ENCODE measurements at places on chromosomes 7 and 10.
A peak's percentile ranks its signal among the peaks of the same experiment; 100 is the strongest.

DNA sequence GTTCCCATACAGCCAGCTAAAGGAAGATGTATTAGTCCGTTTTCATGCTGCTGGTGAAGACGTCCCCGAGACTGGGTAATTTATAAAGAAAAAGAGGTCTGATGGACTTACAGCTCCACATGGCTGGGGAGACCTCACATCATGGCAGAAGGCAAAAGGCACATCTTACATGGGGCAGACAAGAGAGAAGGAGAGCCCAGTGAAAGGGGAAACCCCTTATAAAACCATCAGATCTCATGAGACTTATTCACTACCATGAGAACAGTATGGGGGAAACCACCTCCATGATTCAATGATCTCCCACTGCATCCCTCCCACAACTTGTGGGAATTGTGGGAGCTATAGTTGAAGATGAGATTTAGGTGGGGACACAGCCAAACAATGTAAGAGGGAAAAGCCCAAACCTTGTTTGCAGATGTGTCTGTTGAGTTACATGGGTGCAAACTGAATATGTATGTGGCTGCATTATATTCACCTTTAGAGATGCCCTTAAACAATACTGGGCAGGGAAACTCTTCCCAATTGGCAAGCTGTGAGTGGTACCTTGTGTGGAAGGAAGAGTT is 13.1 kb upstream of the BRAF start:
- DNase-seq, result no peak

GRCh38 chr10:101629837-101630632 is 41.9 kb downstream of the DPCD start:
- no peak for DNase-seq

DNA sequence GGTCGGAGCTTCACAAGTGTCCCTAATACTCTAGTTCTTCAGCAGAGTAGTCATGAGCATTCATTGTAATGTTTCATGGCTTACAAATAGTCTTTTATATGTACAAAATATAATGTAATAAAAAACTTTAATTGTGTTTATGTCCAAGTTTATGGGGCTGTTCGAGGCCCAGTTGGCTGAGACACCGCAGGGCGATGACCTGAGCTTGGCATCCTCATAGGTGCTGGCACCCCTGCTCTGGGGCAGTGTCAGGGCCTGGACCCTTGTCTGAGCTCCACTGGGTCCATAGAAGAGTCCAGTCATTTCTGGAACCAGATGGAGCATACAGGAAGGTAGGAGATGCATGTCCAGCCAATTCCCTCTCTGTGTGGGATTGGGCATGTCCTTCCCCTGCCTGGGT is 12.9 kb upstream of the ZMIZ1 start:
- DNase-seq, result no peak

DNA sequence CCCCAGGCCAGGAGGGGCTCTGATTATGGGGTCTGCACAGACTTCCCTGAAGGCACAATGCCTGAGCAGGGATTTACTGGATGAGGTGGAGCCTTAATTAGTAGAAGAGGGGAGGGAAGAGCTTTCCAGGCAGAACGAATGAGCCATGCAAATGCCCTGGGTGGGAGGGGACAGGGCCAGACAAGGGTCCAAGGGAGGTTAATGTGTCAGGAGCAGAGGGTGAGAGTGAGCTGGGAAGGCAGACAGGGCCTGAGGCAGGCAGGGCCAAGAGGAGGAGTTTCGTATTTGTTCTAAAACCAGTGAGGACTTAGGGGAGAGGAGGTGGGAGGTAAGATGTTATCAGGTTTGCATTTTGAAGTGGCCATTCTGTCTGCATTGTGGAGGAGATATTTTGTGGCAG is 65.3 kb downstream of the NPY start:
- no peak for DNase-seq

GRCh38 chr10:131874991-131875451 is 25.8 kb upstream of the PPP2R2D start:
- peak; percentile 99 for DNase-seq

- DNase-seq, result no peak
These were observed 44.7 kb downstream of the AVL9 start for GRCh38 chr7:32539919-32540531.

DNA sequence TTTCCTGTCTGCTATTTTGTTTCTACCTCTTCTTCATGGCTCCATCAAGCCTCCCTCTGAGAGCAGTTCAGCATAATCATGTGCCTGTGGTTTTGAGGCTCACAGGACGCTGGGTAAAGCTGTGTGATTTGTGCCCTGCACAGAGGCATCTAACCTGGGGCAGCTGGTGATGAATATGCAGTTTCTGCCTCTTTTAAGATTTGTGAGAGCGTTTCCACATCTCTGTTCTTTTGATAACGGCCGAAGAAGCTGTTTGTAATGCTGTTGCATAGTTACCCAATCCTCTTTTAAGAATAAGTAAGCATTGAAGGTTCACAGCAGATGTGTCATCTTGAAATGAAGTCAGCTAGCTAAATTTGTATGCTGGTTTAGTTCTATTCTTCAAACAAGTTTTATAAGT is 45.2 kb downstream of the PNLIPRP3 start:
- DNase-seq, result no peak

Data from Kasumi-1 (cell line).